Activated CD4-positive, alpha-beta T cell treated with anti-CD3 and anti-CD28 coated beads for 48 hours (primary cell): ENCODE measurements at places on chromosomes 6 and 20.

- no peak for DNase-seq
Observed at GRCh38 chr6:118804091-118804490, 89.9 kb upstream of the ASF1A start.

- peak; percentile 54 for DNase-seq
Observed at GRCh38 chr6:135231469-135231844, 50.3 kb downstream of the MYB start.

GRCh38 chr6:112189494-112189893, 64.9 kb downstream of the LAMA4 start:
- no peak for DNase-seq

GRCh38 chr6:39882531-39882899, 51.7 kb downstream of the MOCS1 start:
- no peak for DNase-seq

DNA sequence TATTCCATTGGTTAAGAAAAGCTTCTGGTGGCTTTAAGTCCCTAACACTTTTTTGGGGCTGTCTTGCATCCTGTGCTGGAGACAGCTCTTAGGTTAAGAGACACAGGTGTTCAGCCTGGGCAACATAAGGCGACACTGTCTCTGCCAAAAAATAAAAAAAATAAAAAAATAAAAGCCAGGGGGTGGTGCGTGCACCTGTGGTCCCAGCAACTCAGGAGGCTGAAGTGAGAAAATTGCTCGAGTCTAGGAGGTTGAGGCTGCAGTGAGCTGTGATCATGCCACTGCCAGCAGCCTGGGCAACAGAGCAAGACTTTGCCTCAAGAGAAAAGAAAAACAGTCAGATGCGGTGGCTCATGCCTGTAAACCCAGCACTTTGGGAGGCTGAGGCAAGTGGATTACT, 55.6 kb upstream of the ZMYND8 start:
- DNase-seq, result no peak

DNA sequence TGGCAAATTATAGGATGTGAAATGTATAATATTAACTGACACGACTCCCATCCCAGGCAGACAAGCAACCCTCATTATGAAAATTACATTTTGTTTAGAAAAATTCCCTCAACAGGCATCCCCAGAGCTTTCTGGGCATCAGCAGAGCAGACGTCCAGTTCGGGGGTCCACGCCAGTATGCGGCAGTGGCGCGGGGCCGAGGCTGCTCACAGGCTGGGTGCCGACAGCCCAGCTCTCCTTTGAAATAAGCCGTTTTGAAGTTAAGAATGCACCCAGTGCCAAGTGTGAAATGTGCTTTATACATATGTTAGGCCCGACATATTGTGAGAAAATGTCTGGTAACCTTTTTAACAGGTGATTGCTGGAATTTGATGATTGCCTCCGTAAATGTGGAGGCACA, 50.4 kb downstream of the RPP40 start:
- DNase-seq, result no peak

- no peak for DNase-seq
Observed at GRCh38 chr6:31495580-31495979, 2.4 kb upstream of the MICB start.

GRCh38 chr20:13142143-13142542, 78.9 kb upstream of the ISM1 start:
- no peak for DNase-seq

GRCh38 chr6:36984581-36985416, 1.2 kb downstream of the MTCH1 start:
- peak; percentile 78 for DNase-seq

GRCh38 chr20:13245250-13245723, 24.2 kb downstream of the ISM1 start:
- DNase-seq, result no peak

- no peak for DNase-seq
Observed at GRCh38 chr20:7691647-7692269, 248.5 kb downstream of the HAO1 start.

DNA sequence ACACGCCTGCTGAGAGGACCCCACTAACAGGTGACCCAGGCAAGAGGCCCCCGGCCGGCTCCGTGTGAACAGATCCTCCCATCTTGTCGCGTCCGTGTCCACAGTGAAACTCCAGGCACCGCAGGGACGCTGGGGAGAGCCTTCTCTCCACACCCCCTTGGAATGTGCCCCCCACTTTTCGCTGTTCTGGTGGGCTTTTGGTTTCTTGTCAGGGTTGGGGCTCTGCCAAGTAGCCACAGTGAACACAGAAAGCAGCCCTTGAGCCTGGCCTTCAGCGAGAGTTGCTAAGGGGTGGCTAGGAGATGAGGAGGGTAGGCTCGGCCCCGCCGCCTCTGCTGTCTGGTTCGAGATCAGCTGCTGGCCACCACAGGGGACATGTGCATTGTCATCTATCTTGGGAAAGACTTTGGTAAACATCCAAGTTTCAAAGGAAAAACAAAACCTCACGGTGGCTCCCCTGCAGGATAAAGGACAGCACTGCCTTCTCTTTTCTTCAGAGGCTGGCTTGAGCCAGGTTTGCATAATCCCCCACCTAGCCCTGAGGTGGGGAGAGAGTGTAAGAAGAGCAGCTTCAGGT, 22.7 kb downstream of the SYNDIG1 start:
- DNase-seq, result no peak

DNA sequence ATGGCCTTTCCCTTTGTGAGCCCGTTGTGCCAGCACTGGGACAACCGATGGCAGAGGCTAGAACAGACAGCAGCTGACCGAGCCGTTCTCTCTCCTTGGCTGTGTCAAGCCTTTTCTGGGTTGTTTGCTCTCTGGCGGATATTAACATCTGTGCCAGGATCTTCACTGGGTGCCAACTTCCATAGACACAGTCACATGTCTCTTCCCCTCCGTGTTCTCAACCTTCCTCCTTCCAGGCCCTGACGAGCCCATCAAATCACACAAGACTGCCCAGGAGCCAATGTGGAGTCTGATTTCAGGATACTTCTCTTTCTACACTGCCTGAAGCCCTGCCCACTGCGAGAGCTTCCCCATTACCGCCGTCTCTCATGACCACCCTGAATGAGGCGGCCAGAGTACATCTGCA, 111.0 kb upstream of the RALGAPA2 start:
- DNase-seq, result no peak

GRCh38 chr6:48957781-48958180, 505.3 kb downstream of the MMUT start:
- DNase-seq, result no peak

- no peak for DNase-seq
Observed at GRCh38 chr20:36102306-36102705, 52.2 kb upstream of the EPB41L1 start.

GRCh38 chr20:21229163-21229562, 74.0 kb upstream of the XRN2 start:
- DNase-seq, result no peak

- peak; percentile 19 for DNase-seq
Observed at GRCh38 chr6:109793792-109794191, 102.7 kb downstream of the FIG4 start.

DNA sequence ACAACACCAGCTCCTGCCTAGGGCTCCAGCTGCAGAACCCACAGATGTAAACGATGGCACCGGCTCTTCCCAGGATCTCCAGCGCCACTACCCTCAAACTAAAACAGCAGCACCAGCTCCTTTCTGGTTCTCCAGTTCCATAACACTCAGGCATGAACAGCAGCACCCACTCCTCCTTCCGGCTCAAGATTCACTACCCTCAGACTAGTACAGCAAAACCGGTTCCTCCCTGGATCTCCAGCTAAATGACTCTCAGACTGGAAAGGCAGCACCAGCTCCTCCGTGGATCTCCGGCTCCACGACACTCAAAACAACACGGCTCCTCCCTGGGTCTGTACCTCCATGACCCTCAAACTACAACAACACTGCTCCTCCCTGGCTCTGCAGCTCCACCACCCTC, 325.0 kb downstream of the PREX1 start:
- no peak for DNase-seq

- no peak for DNase-seq
Observed at GRCh38 chr6:144564202-144564601, 279.1 kb downstream of the UTRN start.

DNA sequence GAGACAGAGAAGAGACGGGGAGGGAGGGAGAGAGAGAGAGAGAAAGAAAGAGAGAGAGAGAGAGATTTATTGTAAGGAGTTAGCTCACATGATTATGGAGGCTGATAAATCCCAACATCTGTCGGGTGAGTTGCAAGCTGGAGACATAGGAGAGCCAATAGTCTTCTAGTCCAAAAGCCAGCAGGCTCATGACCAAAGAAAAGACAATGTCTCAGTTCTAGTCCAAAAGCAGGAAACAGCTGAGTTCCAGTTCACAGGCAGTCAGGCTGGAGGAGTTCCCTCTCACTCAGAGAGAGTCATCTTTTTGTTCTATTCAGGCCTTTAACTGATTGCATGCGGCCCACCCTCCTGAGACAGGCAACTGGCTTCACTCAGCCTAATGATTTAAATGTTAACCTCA, 416.6 kb downstream of the PREX1 start:
- no peak for DNase-seq

- no peak for DNase-seq
Observed at GRCh38 chr20:21018576-21018975, 87.6 kb downstream of the LINC00237 start.

- no peak for DNase-seq
Observed at GRCh38 chr6:9754515-9754914, 660.4 kb downstream of the TFAP2A start.

- DNase-seq, result no peak
Observed at GRCh38 chr6:138026342-138026741, 80.9 kb downstream of the PERP start.

- DNase-seq, result no peak
Observed at GRCh38 chr20:37543828-37544227, 16.2 kb upstream of the BLCAP start.

- no peak for DNase-seq
Observed at GRCh38 chr6:168671028-168671862, 230.3 kb downstream of the SMOC2 start.

- no peak for DNase-seq
Observed at GRCh38 chr20:61776491-61777075, 289.1 kb downstream of the TAF4 start.

- peak; percentile 35 for DNase-seq
Observed at GRCh38 chr20:35146299-35146919, 727 bp downstream of the EDEM2 start.

- DNase-seq, result no peak
Observed at GRCh38 chr6:53827531-53827930, 32.7 kb downstream of the LRRC1 start.

DNA sequence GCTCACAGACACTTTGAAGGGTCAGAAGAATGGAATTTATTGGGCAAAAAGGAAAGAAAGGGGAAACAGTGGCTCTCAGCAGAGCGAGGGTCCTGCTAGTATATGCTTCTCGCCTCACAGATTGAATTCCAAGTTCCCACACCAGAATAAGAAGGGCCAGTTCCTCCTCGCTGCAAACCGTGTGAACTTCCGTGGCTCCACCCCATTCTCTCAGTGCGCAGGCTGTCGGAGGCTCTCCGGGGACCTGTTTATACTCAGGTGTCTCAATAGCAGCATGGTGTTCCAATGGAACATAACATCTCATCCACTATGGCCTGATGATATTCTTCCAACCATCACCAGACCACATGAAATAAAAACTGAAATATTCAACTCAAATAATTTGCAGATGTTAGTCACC, 4.6 kb downstream of the SAMD3 start:
- no peak for DNase-seq

DNA sequence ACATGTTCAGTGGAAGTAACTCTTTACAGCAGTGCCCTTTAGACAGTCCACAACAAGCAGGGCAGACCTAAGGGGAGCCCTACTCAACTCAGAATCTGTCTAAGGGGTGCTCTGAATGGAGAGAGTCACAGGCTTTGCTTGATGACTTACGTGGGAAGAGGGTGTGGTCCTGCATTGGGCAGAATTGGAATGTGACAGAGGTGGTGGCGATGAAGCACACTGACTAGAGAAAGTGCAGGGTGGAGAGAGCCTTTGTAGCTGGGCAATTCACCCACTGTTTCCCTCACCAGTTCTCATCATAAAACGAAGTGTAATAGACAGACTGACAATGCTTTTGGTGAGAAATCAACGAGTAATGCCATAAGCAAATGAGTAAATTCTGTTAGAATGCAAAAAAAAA, 11.2 kb downstream of the TP53INP2 start:
- DNase-seq, result no peak

GRCh38 chr6:77072694-77073409, 390.4 kb downstream of the HTR1B start:
- no peak for DNase-seq

- DNase-seq, result no peak
Observed at GRCh38 chr6:41659935-41660334, 21.7 kb downstream of the MDFI start.

GRCh38 chr20:58790454-58790853, 60.2 kb downstream of the GNAS-AS1 start:
- DNase-seq, result no peak

GRCh38 chr6:156752666-156753301, 24.4 kb upstream of the ARID1B start:
- no peak for DNase-seq
